ENCODE measurements at places on chromosomes 16 and 17.

DNA sequence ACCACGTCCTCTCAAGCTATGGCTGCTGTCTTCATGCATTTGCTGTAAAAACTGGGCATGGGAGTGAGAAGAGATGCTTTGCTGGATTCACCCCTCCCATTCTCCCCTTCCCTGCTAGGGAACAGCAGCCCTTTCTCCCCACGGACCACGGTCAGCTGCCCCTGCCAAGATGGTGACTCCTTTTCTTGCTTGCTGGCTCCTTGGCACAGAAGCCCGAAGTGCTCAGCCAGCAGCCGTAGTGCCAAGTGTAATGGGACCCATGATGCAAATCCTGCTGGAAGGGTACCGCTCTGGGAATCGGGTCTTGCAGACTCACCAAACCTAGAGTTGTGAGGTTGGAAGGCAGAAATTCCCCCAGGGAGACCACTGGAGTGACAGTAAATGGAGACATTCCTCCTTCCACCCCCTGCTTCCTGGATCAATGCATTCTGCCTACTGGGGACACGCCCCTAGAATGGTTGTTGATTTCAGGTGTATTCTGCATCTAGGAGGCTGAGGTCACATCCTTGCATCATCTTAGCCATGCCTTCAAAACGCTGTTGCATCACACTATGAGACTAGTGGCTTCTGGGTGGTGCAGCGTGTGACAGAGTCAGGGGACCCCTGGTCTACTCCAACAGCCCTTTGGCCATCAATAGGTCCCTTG lies 63.0 kb upstream of the CBX4 start:
- DNase-seq, result no peak

GRCh38 chr17:79925242-79925957 lies 86.2 kb upstream of the CBX4 start:
- no peak for DNase-seq

GRCh38 chr16:22296225-22297113 lies 740 bp upstream of the POLR3E start:
- no peak for DNase-seq

- DNase-seq, result no peak
Observed at GRCh38 chr16:75862098-75862386, 135.8 kb upstream of the CPHXL start.

- no peak for DNase-seq
Observed at GRCh38 chr17:13311306-13311705, 290.4 kb downstream of the HS3ST3A1 start.

GRCh38 chr16:65315081-65315780 lies 193.4 kb upstream of the CDH11 start:
- no peak for DNase-seq

DNA sequence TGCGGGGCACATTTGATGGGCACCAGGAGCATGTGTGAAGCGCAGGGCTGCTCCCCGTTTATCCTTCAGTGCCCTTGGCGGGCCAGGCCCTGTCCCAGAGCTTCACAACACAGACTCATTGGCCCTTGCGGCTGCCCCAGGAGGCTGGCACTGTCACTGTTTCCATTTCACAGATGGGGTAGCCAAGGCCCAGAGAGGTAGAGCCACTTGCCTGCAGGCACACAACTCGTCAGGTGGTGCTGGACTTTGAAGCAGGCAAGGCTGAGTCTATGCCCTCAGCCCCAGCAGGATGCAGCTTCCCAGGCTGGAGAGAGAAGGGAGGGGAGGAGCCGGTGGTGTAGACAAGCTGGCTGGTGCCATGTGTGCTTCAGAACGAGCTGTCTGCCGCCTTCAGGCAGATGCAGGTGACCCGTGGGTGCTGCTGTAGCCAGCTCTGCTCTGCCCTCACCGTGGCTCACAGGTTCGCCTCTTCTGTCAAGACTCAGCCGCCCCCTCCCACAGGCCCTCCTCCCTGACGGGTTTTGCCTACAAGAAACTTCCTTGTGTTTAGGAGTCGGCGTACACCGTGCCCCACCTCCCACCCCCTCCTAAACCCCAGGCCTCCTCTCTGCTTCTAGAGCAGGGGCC lies 232.3 kb upstream of the CIBAR2 start:
- DNase-seq, result no peak

DNA sequence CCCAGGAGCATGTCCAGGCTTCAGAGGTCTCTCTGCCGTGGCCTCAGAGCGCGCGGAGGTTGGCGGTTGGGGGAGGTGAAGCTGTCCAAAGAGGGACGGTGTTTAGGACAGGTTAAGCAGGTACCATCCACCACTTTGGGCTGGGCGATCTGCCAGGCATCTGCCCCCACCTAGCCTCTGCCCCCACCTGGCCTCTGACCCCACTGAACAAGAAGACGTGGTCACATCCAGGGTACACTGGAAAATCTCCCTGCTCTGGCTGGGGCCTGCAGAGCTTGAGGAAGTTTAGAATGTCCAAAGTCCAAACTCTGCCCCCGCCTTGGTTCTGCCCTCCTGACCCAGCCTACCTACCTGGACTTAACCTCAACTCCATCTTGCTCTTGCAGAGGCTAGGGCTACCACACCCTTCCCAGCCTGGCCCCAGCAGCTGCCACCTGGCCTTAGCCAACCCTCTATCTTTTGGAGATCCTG lies 1.6 kb downstream of the ITGA3 start:
- no peak for DNase-seq

GRCh38 chr16:57184887-57185445 lies 873 bp downstream of the PSME3IP1 start:
- no peak for DNase-seq

Data from left kidney (tissue), 8 donors.